ENCODE measurements at places on chromosomes 5 and 9.

DNA sequence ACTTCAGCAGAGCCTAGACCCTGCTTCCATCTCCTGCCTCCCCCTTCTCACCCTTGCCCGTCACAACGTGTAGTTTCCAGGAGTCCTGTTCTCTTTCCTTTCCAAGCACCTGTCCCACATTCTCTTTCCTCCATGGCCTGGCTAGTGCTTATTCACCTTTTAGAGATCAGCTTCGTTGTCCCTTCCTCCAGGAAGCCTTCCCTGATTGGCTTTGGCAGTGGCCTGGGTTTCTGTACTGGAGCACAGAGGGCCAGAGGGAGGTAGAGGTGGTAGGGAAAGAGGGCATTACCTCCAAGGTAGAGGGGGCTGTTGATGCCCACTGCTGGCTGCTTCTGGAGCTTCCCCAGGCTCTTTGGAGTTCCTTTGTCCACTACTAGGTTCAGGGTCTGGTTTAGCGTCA is 93.7 kb upstream of the PANK3 start:
- DNase-seq: no peak

DNA sequence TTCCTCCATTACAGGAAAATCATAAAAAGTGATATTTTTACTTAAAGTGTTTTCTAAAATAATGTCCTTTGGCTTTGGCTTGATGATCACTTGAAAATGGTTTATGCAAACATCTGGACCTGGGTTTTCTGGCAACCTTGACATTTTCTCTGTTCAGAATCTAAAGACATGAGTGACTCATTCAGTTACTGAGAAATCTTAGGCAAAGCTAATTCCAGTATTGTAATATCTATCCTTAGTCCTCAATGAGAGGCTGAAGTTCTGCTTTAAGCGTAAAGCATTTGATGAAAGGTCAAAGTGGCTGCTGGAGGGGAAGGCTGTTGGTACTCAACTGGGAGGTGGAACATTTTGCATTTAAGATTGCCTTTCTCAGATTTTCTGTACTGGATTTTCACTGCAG is 2.3 kb downstream of the MAN2A1 start:
- peak; percentile 83 for DNase-seq

DNA sequence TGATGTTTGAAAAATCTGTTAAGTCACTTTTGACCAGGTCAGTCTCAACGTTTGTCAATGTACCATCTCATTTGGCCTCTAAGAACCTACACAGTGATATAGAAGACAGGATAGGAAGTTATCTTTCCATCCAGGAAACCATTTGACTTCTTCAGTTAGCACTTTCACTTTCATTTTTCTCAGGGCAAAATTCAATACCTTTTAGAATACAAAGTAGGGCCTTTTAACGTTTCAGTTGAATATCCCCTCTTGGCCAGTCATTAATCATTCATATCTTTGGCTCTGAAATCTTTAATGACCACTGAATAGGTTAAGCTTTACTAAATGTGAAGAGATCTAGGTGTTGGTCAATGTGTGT is 101.1 kb upstream of the GNAQ start:
- no peak for DNase-seq

GRCh38 chr9:125807079-125807478 is 59.9 kb downstream of the PBX3 start:
- peak; percentile 61 for DNase-seq

GRCh38 chr5:79850316-79850822 is 140.7 kb downstream of the MTX3 start:
- peak; percentile 85 for DNase-seq

- no peak for DNase-seq
Measured at GRCh38 chr9:4095484-4095883, 204.4 kb downstream of the GLIS3 start.

DNA sequence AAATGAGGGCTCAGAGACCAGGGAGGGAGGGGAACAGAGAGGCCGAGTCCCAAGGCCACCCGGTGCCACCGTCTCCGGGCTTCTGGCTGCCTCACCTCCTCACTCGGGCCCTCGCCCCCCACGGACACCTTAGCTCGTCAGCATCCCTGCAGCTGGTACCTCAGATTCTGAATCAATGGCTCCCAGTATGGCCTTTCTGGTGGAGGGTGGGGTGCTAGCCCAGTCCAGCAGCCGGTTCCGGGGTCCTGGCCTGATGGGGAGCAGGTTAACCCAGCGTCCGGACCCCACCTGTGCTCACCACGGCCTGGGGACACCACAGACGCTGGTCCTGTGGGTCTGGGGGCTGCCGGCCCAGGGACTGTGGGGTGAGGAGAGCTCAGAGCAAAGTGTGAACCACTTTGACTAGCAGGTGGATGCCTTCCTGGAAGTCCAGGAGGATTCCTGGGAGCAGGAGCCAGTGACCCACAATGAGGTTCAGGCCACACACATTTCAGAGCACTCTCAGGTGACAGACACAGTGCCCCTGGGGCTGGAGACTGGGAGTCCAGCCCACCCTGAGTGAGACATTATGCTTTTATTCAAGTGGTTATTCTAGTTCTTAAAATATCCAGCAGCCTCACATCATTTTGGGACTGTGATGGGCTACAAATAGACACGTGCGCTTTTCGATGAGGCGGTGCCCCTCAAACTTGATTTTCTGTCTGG is 53.3 kb downstream of the AHRR start:
- no peak for DNase-seq

All from fibroblast of mammary gland (primary cell).